ENCODE measurements at places on chromosomes 6 and 20. TPM values are rescaled to one million over a fixed set of nuclear protein-coding genes. Genes with fewer than 3 reads are reported as not detected.

DNA sequence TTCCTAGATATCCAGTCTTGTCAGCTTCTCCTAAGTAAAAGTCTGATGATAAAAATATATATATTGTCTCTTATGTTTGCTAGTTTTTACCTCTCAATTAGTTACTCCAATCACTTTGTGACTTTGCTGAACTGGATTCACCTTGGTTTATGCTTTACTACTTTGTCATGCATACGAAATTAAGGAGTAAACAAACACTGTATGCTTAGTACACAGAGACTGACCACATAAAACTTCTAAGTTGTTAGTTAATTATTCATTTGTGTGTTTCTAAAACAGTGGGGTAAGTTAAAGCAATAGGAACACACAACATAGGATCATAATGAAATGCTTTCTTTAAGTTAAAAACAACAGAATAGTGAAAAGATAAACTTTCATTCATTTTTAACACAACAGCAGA, 877.3 kb upstream of the MAP3K7 start:
- DNase-seq, result no peak

DNA sequence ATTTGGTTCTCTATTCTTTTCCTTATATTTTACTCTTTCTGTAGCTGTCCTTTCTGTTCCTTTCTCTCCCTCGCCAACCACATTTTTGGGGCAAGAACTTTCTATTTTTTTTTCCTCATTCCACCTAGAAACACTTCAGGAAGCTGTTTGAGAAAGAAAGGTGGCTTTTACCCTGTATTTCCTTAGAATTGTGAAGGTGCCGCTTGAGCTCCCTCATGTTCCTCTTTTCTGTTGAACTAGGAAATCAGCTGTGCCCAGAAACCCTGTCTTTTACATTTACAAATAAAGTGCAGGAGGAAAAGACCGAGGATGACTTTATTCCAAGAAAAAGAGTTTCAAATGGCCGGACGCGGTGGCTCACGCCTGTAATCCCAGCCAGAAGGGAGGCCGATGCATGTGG, 38.2 kb downstream of the OR2B2 start:
- DNase-seq, result no peak

DNA sequence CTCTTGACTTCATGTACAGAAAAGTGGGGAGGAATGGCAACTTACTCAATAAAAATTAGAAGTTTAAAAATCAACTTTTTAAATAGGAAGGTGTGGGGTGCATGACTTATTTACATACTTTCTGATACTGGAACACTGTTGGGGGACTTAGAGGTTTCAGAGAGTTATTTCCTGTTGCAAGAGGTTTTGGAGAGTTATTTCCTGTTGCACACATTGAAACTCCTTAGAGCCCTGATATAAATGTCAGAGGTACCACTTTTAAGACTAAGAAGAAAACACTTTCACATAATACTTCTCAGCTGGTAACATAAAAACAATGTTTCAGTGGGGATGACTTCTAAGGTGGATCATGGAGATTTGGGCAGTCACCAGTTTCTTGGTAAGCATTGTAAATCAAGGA, 579.9 kb downstream of the MMUT start:
- DNase-seq, result no peak

DNA sequence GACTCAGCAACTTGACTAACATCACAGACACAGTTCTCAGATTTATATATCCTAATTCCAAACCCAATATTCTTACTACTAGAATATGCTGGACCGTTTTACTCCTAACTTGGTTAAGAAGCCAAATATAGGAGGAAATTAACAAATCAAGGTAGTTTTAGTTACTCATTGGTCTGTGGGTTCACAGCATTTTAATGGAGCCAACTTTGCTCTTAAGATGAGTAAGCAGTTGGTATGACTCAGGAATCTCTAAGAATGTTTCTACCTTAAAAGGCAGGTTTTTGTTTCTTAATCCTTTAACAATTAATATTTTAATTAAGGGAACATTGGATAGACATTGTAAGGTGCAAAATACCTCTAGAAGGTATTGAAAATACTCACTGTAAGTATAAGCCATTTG, 31.6 kb downstream of the OPRM1 start:
- DNase-seq, result no peak

CST9L gene
- not detected for total RNA-seq

GRCh38 chr20:48571949-48572847, 255.6 kb downstream of the PREX1 start:
- DNase-seq, result no peak

VSX1 gene
- not detected for total RNA-seq

ETV7 gene
- total RNA-seq, result not detected

Measured in occipital lobe (tissue), 3 donors.